ENCODE measurements at places on chromosomes 7 and 10.

- no peak for DNase-seq
Measured at GRCh38 chr7:80935991-80936780, 17.3 kb upstream of the SEMA3C start.

DNA sequence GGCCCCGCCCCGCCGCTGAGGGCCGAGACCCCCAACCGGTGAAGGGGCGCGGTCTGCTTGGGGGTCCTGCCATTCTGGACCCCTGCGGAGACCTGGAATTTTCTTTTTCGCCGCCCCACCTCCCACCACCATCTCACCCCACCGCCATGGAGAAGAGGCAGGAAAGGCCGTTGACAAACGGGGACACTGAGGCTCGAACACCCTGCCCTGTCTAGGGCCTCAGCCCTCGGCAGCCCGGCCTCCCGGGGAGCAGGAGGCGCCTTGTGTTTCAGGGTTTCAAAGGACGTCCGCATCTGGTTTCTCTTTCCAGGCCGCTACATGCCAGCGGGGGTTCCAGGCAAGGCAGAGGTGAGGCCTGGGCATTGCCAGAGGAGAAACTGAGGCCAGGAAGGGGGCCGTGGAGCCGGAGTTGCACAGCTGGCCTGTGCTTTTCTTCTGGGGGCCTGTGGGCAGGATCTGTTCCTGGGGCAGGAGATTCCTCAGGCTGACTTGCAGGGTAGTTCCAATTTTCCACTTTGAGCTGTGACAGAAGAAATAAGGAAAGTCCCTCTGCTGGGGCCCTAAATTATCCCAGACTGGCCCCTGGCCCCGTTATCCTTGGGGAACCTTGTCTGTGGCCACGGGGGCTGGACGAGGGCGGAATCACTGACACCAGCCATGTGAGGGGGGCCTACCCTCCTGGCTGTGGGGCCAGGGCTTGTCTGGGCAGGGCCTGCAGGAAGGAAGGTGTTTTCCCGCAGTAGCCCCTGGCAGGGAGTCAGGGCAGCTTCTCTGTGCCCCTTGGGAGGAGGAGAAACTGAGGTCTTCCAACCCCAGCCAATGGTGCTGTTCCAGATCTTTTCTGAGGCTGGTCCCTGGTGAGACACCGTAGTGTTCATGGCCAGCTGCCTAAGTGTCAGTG, 900 bp upstream of the MICALL2 start:
- DNase-seq: no peak

- DNase-seq: peak; percentile 32
Measured at GRCh38 chr10:105950410-105950809, 1214.1 kb downstream of the SORCS1 start.

DNA sequence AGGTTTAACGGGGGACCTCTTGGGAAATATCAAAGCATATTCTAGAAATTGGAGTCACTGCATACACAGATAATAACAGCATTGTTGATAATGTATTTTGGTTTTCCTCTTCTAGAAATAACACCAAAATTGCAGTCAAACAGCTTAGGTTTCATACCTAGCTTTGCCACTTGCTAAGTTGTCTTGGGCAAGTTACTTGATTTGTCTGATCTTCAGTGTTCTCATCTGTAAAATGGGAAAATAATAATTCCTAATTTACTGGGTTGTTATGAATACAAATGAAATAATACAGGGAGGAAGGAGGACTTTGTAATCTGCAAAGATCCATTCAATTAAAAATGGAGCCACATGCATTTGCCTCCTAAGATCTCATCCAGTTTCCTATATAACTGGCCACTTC, 20.3 kb upstream of the NUP205 start:
- DNase-seq: no peak

GRCh38 chr7:90617442-90617841, 21.3 kb downstream of the CDK14 start:
- DNase-seq: no peak

GRCh38 chr10:124186956-124187355, 93.6 kb upstream of the CHST15 start:
- DNase-seq: no peak

All from SK-N-SH (cell line).